ENCODE measurements at places on chromosomes 3 and 15. TPM values are rescaled to one million over a fixed set of nuclear protein-coding genes. Genes with fewer than 3 reads are reported as not detected.

GRCh38 chr3:140857993-140858392 is 83.6 kb upstream of the SLC25A36 start:
- DNase-seq, result no peak

GRCh38 chr15:70140025-70140542 is 42.4 kb upstream of the TLE3 start:
- DNase-seq, result no peak

DNA sequence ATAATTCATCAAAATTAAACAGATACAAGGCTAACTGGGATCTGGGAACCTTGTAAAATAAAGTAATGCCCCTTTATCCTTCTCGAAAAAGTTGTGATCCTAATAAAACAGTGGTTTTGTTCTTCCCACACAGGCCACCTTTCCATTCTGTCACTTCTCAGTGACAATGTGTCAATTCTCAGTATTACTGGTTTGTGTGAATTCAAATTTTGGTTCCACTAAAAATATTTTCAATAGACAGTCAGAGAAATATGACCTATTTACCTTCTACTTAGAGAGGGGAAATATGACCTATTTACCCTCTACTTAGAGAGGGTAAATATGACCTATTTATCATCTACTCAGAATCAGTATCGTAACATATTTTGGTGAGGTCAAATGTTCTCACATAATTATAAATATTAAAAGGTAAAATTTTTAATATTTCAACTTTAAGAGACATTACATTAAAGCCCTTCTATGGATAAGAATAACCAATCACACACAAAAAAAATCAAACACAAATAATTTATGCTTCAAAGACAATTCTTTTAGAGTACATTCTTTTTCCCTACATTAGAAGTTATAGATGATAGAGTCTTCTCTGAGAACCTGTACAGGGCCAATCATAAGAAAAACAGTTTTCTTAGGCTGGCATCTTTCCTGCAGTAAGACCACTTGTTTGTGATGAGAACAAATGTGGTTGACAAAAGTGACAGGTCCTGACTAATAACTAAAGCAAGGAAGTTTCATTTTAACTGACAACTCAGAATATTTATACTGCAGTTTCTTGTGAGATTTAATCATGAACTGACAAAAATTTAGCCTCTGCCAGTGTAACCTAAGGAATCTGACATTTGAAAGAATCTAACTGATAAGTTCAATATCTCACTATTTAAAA is 323.3 kb downstream of the DIPK2A start:
- no peak for DNase-seq

GRCh38 chr3:127550468-127551157 is 39.9 kb downstream of the TPRA1 start:
- DNase-seq, result no peak

- no peak for DNase-seq
Observed at GRCh38 chr3:38084334-38085310, 45.6 kb downstream of the DLEC1 start.

DNA sequence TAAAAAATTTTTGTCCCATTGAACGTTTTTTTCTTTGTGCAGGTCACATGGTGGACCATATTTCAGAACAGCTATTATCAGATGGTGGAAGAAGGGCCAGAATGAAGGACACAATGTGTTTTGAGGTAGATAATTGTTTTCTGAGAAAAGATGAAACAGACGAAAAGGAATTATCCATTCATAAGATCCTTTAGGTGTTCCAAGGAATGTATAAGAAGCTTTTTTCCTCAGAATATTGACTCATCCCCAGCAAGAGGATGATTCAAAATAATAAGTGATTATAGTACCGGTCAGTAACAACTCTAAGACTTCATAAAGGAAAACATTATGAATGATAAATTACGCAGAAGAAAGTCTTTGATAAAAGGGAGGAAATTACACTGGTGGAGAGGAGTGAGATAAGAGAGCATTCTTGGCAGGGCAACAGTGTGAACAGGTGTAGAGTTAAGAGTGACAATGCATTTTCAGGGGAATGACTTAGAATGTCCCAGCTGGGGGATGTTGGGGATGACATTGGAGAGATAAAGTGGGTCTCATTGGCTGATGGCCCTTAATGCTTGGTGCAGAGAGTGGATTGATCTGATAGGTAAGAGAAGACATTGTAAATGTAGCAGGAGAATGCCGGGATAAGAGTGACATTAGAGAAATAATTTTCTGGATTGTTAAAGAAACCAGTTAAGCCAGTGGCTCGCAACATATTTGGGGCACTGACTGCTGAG is 27.0 kb upstream of the AQP9 start:
- DNase-seq, result no peak

GRCh38 chr3:184067573-184068055 is 14.8 kb downstream of the HTR3C start:
- DNase-seq, result no peak

DNA sequence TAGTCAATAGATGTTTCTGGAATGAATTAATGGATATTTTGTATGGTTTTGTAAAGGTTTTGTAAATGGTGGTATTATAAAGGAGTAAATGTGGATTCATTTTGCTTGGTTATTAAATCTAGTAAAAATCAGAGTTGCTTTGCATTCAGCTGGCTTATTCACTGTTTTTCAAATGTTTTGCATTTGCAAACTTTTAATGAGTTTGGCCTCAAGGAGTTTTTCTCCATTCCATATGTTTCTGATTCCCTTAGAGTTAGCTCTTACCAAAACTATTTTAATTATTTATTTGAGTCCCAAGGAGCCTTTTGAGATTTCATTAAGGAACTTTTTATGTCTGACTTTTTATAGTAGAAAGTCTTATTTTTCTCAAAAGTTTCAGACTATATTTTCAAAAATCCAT is 992.2 kb downstream of the DIPK2A start:
- no peak for DNase-seq

GRCh38 chr3:14703791-14704190 is 28.9 kb downstream of the C3orf20 start:
- DNase-seq, result no peak

DNA sequence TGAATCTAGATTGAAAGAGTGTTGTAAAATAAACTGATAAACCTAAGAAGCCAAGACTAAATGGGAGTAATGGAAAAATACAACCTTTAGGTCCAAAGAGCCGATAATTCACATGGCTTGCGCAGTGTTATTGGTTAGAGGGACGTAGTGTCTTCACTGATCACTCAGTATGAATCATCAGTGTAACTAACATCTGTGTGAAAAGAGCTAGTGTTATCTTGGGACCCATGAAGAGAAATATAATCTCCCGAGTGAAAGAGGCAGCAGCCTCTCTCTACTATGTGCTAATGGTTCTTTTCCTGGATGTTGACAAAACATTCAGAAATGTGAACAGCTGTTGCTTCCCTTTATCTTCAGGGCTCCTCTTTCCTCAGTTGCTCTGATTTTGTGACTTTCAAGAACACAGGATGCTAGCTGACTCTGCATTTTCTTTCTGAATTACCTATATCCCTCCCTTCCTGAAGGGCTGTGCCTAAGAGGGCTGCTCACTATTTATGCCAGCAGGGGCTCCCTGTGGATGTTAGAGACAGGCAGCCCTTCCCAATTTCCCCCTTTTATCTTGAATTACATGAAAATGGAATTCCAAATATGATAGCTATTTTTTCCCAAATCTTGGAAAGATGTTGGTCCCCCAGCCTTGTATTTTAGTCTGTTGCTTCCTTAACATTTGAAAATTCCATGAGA is 128.8 kb downstream of the GRM7 start:
- DNase-seq, result no peak

DNA sequence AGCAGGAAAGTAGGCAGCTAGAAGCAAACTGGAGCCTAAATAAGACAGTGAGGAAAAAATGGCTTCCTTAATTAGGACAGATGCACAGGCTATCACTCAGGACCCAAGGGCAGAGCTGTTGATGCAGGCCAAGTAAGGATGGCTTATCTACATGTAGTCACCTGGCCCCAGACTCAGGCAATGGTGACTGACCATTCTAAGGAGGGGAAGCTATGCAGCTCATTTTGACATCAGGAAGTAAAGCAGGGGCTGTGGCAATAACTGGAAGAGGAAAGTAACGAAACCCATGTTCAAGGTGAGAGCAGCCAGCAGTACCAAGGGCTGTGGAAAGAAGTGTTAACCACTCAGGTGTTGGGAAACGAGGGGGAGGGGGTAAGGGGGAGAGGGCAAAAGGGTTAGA is 16.2 kb downstream of the ACAD11 start:
- no peak for DNase-seq

DNA sequence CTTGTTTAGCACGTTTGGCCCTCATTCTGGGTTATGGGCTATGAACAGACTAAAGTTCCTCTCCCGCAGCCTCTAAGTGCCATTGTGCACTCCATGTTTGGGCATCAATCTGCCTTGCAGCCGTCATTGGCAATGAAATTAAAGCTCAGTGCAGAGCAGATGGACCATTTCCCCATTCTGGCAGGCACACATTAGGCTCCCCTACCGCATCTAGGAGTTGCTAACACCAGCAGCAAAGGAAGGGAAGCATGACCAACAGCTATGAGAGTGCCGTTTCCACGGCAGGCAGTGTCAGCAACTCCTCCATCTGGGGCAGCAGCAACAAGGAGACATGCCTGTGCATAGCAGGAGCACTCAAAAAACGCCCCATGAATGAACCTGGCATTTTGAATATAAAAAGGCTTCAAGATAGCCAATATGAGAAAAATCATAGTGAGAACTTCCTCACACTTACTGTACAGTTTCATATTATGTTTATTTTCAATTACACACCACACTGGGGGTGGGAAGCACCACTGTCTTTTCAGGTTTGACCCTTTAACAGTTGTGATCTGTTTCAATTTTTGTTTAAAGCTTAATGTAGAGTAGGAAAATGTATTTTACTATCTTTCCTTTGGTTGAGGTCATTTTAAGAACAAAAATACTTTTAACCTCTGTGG is 218.7 kb downstream of the KCNMB2 start:
- no peak for DNase-seq

- no peak for DNase-seq
Observed at GRCh38 chr15:51751697-51752683, 593 bp downstream of the TMOD2 start.

DNA sequence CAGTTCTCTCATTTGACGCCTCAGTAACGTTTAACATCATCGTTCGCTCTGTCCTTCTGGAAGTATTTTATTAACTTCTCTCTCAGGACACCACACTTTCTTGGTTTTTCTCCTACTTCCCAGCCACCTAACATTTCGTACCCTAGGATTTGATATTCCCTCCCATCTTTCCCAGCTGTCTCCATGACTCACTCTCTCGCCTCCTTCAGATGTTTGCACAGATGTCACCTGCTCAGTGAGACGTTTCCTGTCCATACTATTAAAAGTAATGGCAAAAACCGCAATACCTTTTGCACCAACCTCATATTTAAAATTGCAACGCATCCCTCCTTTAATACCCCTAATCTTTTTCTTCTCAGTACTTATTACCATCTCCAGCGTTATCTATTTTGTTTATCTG is 62.1 kb upstream of the SPRED1 start:
- DNase-seq, result no peak

- DNase-seq, result no peak
Observed at GRCh38 chr3:70874196-70874595, 561.8 kb upstream of the MDFIC2 start.

- no peak for DNase-seq
Observed at GRCh38 chr15:93282808-93283207, 193.8 kb upstream of the RGMA start.

- DNase-seq, result no peak
Observed at GRCh38 chr3:53493963-53494791, at the start of gene CACNA1D. TSS of gene CACNA1D (plus strand) at chr3:53494611. CDS start at chr3:53495167, 556 bp downstream.

DNA sequence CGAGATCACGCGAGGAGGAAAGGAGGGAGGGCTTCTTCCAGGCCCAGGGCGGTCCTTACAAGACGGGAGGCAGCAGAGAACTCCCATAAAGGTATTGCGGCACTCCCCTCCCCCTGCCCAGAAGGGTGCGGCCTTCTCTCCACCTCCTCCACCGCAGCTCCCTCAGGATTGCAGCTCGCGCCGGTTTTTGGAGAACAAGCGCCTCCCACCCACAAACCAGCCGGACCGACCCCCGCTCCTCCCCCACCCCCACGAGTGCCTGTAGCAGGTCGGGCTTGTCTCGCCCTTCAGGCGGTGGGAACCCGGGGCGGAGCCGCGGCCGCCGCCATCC is 1.1 kb upstream of the SETD5 start:
- DNase-seq, result peak; percentile 61

- no peak for DNase-seq
Observed at GRCh38 chr3:127441764-127442163, 148.8 kb downstream of the TPRA1 start.

- no peak for DNase-seq
Observed at GRCh38 chr3:72289692-72290071, 504.7 kb upstream of the PROK2 start.

DNA sequence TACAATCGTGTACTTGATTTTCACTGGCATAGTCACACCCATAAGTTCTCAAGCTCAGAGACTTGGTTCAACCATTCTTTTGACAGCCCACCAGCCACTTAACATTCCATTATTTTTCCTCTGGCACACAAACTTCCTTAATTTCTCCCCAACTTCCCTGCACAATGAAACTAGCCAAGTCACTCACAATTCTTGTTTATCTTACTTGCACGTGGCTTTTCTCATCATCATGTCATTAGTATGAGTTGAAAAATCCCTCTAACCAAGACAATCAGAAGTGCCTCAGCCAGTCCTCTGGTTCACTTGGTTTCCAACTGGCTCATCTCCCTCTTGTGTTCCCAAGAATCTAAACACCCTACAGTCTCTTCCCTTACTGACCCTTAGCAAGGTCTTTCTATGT is 110.5 kb upstream of the PTPRG start:
- no peak for DNase-seq

DNA sequence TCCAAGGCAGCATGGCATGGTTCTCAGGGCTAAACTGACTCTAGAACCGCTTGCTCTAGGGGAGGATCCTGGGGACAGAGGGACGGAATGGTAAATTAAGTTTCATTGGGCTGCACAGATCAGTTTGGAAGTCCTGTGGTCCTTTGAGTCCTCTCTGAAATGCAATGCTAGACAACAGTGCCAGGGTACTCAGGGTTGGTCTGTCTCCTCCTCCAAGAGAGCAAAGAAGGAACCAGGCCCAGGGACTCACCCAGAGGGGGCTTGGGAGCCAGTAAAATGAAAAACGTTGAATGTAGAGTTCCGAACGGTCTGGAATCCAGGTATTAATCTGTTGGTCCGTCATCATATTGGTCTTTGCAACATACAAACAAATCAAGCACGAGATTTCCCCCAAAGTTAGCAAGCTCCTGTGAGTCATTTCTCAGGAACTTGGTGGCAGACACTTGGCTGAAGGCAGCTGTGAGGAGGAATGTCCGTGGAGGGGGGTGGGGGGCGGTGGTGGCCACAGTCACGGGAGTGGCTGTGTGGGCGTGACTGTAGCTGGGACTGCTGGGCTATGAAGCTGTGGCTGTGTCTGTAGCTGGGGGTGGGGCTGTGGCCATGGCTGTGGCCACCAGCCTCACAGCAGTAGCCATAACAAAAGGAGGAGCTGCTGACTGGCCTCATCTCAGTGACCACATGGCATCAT is 361.0 kb downstream of the SHQ1 start:
- peak; percentile 66 for DNase-seq

ADAMTS17 gene
- total RNA-seq, result 0.06 TPM

CPB1 gene
- total RNA-seq, result not detected

ZCWPW2 gene
- total RNA-seq, result 0.58 TPM

SCN11A gene
- total RNA-seq, result not detected

PPP1R14D gene
- not detected for total RNA-seq

TCF12 gene
- total RNA-seq, result 41.8 TPM

GOLGA8Q gene
- total RNA-seq, result not detected

CIDEC gene
- total RNA-seq, result not detected

MEIS2 gene
- total RNA-seq, result 9.1 TPM

STXBP5L gene
- not detected for total RNA-seq

SYNM gene
- 2.1 TPM for total RNA-seq

SLC22A13 gene
- not detected for total RNA-seq

ASB14 gene
- total RNA-seq, result not detected

EBLN2 gene
- 1.7 TPM for total RNA-seq

FOXB1 gene
- not detected for total RNA-seq

CHST13 gene
- 0.29 TPM for total RNA-seq

DRD3 gene
- not detected for total RNA-seq

ANKRD63 gene
- total RNA-seq, result not detected

Measured in epithelial cell of proximal tubule (primary cell).